ENCODE measurements at places on chromosomes 16 and 17. TPM values are rescaled to one million over a fixed set of nuclear protein-coding genes. Genes with fewer than 3 reads are reported as not detected.

Gene MFSD6L
- total RNA-seq = 0.32 TPM

Gene SCIMP
- total RNA-seq = 1.2 TPM

- DNase-seq = no peak
Observed at GRCh38 chr17:4939546-4939795, 375 bp downstream of the SLC25A11 start.

Gene SPNS3
- total RNA-seq = 5.4 TPM

Gene SP6
- 0.13 TPM for total RNA-seq

Gene GPRC5C
- total RNA-seq = not detected

GRCh38 chr17:80024206-80024972, 11.3 kb downstream of the TBC1D16 start:
- no peak for DNase-seq

Gene CES5A
- not detected for total RNA-seq

DNA sequence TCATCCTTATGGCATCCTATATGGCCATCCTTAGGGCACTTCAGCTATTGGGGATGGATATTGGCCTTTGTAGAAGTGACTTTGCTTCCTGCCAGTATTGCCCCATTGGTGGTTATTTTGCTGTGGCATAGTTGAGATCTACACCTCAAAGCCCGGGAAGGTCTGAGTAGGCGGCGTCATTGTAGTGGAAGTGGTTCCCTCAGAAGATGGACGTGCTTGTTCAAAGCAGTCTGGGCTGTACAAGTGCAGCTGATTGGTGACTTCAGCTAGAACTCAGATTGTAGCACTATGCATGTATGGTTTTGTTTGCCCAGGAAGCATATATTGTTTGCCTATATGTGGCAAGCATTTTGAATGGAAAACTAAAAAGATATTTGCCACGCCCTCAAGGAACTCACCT, 83.2 kb downstream of the TMC6 start:
- no peak for DNase-seq

- no peak for DNase-seq
Observed at GRCh38 chr17:77874303-77875050, 84.0 kb upstream of the TNRC6C start.

- no peak for DNase-seq
Observed at GRCh38 chr17:42682722-42683403, 532 bp downstream of the CNTNAP1 start.

DNA sequence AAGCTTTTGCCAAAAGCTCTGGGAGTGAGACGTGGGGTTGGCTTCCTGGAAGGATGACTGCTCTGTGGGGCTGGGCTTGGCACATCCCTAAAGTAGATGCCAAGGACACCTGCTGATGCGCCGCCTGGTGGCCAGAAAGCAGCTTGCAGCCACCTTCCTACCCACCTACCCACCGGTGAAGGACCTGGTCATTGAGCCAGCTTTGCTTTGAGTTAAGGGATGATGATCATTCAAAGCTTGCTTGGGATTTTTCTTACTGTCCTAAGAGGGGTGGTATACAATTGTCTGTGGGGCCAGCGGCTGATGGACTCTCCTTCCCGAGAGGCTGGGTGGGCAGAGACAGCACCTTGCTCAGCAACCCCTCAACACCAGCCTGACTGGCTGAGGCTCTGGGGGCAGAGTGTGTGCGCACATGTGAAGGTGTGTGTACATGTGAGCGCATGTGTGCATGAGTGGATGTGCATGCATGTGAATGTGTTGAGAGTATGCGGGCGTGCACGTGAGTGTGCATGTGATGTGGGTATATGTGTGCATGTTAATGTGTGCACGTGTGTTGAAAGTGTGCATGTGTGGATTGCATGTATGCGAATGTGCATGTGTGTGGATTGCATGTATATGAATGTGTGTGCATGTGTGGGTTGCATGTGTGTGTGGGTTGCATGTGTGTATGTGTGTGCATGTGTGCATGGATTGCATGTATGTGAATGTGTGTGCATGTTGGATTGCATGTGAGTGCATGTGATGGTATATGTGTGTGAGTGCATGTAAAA, 18.6 kb downstream of the C1QTNF1 start:
- peak; percentile 31 for DNase-seq

Gene KRTAP9-4
- not detected for total RNA-seq

- no peak for DNase-seq
Observed at GRCh38 chr17:13230350-13231264, 212.8 kb upstream of the ELAC2 start.

Gene USP43
- total RNA-seq = 0.16 TPM

DNA sequence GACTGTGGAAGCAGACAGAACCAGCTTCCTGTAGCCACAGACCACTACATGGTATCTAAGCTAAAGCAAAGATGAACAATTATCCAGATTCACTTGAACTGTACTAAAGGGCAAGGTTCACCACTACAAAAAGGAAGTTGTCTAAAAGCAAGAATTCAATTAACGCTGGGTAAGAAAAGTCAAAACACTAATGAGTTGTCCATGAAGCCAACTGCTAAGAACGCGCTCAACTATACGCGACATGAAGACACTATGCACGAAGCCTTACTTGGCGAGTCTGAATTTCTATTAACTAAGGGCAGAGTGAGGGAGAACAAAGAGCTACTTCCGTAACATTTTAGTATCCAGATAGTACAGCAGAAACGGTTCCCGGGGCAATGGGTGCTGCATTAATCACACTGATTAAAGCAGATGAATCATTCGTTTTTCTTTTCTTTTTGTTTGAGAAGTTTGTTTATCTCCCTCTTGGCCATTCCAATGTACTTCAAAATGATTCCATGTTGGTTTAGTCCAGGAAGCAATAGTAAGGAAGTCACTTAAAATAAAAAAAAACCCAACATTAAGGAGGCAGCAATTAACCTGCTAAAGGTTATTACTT, 2.8 kb upstream of the RPS15A start:
- DNase-seq = no peak

Gene EFCAB13
- total RNA-seq = 19.1 TPM

Gene CD79B
- 27.7 TPM for total RNA-seq

- DNase-seq = no peak
Observed at GRCh38 chr17:56679115-56679776, 85.7 kb downstream of the NOG start.

- DNase-seq = no peak
Observed at GRCh38 chr16:72794319-72794718, 253.6 kb downstream of the ZFHX3 start.

Gene C1QTNF8
- not detected for total RNA-seq

DNA sequence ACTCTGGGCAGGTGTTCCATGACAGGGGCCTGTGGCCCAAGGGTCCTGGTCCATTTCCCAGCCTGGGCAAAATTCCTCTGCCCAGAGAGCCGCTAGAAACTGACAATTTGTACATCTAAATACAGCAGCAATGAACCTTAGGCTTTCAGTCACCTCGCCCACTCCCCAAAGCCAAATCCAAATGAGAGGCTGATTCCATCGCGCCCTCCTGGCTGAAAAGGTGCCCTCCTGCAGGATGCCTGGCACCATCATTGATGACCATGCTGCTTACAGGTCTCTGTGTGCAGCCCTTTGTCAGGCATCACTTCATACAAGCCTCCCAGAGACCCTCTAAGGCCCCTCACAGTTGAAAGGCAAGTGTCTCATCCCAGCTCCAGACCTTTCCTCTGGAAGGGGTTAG, 114.7 kb downstream of the C16orf78 start:
- DNase-seq = no peak

- no peak for DNase-seq
Observed at GRCh38 chr17:50679008-50679544, 28.6 kb downstream of the ANKRD40 start.

DNA sequence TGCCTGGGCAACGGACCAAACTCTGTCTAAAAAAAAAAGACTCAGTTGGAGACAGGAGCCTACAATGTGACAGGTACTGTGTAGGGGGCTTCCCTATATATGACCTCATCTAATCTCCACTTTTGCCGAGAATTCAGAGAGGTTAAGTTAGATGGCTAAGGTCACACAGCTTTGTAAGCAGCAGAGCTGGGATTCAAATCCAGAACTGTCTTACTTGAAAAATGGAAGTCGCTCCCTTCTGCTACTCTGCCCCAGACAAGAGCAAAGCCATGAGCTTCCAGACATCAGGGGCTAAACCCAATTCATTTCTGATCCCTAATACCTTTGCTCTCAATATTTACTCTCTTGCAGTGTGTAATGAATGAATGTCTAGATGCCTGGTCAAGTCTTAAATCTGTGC, 41.5 kb upstream of the ABCC12 start:
- DNase-seq = no peak

Gene LRRC37A3
- 14.7 TPM for total RNA-seq

Gene TP53TG3
- not detected for total RNA-seq

DNA sequence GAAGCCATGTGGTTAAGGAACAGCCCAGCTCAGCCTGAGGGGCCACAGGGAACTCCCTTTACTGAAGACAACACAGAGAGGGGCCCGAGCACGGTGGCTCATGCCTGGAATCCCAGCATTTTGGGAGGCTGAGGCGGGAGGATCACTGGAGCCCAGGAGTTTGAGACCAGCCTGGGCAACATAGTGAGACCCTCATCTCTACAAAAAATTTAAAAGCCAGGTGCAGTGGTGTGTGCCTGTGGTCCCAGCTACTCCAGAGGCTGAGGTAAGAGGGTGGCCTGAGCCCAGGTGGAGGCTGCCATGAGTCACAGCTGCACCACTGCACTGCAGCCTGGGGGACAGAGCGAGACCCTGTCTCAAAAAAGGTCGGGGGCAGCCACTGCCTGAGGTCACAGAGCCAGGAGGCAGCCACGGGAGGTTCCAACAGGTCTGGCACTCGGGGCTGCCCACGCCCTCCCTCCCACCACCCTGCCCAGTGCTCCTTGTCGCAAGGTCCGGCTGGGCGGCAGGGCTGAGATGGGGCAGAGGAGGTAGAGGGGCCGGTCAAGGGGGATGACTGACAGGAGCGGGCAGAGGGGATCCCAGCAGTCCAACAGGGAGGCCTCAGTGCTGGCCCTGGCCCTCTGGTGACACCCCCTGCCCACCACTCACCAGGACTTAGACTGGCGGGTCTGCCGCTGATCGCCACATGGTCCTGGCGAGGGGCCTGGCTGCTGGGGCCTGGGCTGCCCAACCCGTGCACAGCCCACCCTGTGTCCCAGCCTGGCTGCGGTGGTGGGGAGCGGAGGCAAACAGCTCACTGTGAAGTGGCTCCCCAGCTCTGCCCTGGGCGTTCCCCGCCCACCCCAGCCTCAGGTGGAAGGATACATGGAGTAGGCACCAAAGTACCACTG, 3.4 kb downstream of the CYBA start:
- DNase-seq = no peak

GRCh38 chr17:44293509-44294226, 14.7 kb upstream of the RUNDC3A start:
- no peak for DNase-seq

- DNase-seq = peak; percentile 10
Observed at GRCh38 chr16:31477220-31478216, 5.4 kb upstream of the SLC5A2 start.

DNA sequence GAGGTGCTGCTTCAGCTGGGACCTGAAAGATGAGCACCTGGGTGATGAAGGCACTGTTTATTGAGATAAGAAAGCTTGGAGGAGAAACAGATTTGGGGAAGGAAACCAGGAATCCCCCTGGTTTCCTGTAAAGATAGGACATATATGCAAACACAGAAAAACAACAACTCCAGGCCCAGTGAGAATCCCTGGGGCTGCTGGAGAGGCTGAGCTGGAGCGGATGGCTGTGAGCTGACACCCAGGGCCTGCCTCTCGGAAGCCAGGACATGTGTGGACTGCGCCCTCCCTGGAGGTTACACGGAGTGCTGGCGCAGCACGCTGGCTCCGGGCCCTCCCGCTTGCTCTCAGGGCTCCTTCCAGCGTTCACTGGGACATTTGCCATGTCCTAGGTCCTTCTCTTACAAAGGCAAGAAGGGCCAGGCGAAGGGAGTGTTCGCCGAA, 57.5 kb downstream of the CYB5B start:
- no peak for DNase-seq

- DNase-seq = no peak
Observed at GRCh38 chr17:18138065-18138749, 29.7 kb downstream of the MYO15A start.

Gene GAST
- total RNA-seq = not detected

Gene KRTAP9-7
- total RNA-seq = not detected

DNA sequence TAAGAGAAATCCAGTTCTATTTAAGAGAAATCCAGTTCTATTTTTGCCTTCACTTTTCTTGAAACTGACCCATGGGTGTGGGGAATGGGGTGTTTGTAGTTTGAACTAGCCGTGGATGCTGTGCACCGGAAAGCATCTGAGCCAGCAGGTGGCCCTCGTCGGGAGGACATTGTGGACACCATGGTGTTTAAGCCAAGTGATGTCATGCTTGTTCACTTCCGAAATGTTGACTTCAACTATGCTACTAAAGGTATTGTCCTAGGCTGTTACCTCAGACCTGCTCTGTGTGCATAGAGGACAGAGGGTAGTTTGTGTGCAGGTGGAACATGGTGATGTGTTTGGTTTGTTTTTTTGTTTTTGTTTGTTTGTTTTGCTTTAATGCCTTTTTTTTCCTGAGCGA, 3.3 kb downstream of the ATXN2L start:
- no peak for DNase-seq

Gene FSCN2
- 0.95 TPM for total RNA-seq

- DNase-seq = no peak
Observed at GRCh38 chr16:17171250-17172143, 299.3 kb downstream of the XYLT1 start.

- DNase-seq = no peak
Observed at GRCh38 chr17:65103896-65104295, 33.3 kb upstream of the RGS9 start.

GRCh38 chr17:45923511-45924268, 29.3 kb downstream of the MAPT start:
- no peak for DNase-seq

DNA sequence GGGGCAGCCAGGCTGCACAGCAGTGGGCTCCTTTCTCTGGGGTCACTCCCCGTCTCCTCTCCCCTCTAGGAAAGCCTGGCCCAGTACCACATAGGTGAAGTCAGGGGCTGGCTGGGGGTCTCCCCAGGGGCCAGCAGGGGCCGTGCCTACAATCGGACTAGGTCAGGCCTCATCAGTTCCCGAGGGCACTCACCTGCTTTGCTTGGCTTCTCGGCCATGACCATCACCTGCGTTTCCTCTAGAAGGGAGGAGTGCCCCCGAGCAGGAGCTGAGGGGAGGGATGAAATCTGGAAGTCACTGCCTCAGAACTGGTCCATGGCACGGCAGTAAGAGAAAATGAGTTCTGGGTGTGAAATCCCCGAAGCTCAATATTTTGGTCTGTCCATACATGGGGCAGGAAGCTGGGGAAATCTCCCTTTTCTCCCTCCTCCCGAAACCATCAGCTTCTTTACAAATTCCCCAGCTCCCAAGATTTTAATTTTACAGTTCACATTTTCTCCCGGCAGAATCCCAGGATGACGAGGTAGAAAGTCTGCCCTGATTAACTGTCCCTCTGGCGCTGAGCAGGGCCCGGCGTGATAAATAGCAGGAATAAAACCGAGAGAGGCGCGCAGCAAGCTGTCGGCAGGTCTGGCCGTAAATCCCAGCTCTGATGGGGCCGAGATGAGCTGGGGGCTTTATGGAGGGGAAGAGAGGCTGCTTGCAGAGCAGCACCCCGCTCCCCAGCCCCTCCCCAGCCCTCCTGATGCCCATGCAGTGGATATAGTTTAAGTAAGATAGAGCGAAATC, 172.1 kb downstream of the RBFOX3 start:
- no peak for DNase-seq

GRCh38 chr16:50265260-50265659, 1.1 kb upstream of the ADCY7 start:
- DNase-seq = peak; percentile 50

GRCh38 chr16:28163699-28164098, 48.1 kb downstream of the XPO6 start:
- DNase-seq = no peak

Gene PIRT
- not detected for total RNA-seq
